ENCODE measurements at places on chromosomes 1 and 21. TPM values are rescaled to one million over a fixed set of nuclear protein-coding genes. Genes with fewer than 3 reads are reported as not detected.

DNA sequence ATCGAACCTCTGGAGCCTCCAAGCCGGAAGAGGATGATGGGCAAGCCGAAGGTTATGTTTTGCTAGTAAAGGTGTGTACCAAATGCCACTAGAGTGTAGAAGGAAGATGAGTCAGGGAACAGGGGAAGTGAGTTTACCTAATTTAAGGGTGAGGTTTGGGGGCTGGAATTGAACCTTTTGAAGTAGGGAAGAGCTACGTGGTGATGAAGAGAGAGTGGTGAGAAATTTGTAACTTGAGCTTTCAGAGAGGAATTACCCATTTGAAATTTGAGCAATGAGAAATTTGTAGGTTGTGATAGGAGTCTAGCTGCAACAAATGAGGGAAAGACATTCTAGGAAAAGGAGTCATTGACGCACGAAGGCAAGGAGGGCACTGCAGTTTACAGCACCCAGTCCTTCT, 70.0 kb upstream of the TENT5C start:
- no peak for DNase-seq

- no peak for DNase-seq
Observed at GRCh38 chr1:57713501-57713900, 289.6 kb upstream of the DAB1 start.

GRCh38 chr1:93880731-93881130, 1.7 kb upstream of the DNTTIP2 start:
- DNase-seq = no peak

DNA sequence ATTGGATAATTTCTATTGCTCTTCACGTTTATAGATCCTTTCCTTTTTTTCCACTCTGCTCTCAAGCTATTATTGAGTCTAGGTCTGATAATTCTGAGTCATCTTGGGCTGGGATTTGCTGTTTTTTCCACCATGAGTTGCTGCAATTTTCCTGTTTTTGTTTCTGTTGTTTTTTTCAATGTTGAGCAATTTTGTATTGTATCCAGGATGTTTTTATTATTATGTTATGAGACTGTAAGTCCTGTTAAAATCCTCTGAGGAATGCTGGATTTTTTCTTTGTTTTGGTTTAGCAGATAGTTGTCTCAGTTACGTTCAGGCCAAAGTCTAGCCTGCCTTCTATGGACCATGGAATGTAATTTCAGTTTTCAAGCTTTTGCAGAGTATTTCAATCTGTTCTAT, 13.0 kb upstream of the SLC35A3 start:
- no peak for DNase-seq

GRCh38 chr1:57747818-57748217, 324.0 kb upstream of the DAB1 start:
- DNase-seq = no peak

GRCh38 chr1:30413606-30414005, 309.8 kb downstream of the MATN1 start:
- DNase-seq = no peak

- DNase-seq = no peak
Observed at GRCh38 chr1:64082459-64082858, 121.0 kb upstream of the UBE2U start.

DNA sequence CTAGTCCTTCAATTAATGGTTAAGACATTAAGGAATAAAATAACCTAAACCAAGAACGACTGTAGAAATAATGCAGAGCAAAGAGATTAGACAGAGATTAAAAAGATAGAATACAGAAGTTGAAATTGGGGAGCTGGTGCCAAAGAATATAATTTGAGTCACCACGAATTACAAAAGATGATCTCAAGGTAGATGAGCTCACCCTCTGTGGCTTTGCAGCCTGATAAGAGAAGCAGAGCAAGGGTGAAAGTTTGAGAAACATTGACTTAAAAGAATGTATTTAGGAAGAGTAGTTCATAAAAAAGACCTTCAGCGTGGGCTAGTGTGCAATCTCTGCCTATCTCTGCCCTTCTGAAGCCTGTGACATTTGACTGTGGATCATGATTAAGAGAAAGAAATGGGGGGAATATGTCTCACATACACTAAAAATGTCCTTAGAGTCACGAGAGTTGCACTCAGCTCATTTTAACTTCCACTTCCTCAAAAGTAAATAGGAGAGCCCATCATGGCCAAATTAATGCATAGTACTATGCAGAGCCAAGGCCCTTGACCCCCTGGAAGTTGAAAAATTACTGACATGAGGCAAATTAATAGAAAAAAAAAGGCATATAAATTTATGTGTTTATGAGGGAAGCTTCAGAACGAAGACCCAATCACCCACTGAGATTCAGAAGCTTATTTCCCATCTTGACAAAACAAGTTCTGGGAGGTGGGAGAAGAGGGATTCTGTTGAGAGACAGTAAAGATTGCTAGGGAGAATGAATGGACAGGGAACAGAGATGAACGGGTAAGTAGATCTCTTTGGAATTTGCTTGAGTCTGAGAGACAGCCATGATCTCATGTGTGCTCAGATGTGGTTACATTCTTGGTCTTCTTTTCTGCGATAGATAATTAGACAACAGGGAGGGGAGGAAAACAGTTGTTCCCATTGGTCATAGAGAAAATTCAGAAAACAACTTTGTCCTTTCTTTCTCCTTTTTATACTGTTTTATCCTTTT, 395.4 kb upstream of the LRRC7 start:
- DNase-seq = no peak

DNA sequence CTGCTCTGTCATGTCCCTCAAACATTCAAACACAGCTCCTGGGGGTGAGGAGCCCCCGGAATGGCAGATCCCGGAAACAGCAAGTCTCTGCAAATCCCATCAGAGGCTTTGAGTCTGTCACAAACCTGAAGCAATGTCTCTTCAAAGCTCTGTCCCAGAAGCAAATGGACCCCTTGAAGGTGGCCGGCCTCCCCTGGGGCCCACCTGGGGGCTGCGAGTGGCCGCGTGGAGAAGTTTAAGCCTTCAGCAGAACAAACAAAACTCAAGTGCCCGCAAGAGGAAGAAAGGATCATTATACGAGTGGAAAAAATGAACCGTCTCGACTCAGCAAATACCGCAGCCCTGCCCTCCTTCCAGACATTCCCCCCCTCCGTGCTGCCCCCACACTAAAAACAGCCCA, 53.3 kb downstream of the PRDM16 start:
- DNase-seq = no peak

RYR2 gene
- under 0.01 TPM for polyA plus RNA-seq

ZFP69B gene
- polyA plus RNA-seq = 2.1 TPM

CD247 gene
- polyA plus RNA-seq = not detected

PLXNA2 gene
- 7.3 TPM for polyA plus RNA-seq

Measured in SK-N-SH (cell line).